Mammary microvascular endothelial cell (primary cell): ENCODE measurements at places on chromosomes 5 and 9. TPM values are rescaled to one million over a fixed set of nuclear protein-coding genes. Genes with fewer than 3 reads are reported as not detected.

Gene OCLN
- 0.53 and 3.3 TPM in 2 replicates for total RNA-seq

Gene ZNF300
- 3.4 and 3.7 TPM in 2 replicates for total RNA-seq

Gene NAIP
- 0.05 and 0.13 TPM in 2 replicates for total RNA-seq

Gene SLC45A2
- total RNA-seq, result not detected in 2 replicates

Gene ARHGEF39
- 3.1 and 3.5 TPM in 2 replicates for total RNA-seq

Gene DPYSL3
- 40.7 and 50.4 TPM in 2 replicates for total RNA-seq

Gene OBP2B
- not detected in 2 replicates for total RNA-seq

Gene BAAT
- not detected in 2 replicates for total RNA-seq

Gene CEP72
- total RNA-seq, result 2.5 and 3.5 TPM in 2 replicates

Gene TTLL11
- total RNA-seq, result 2.7 and 4.7 TPM in 2 replicates

Gene CD72
- total RNA-seq, result not detected in 2 replicates

Gene EQTN
- not detected in 2 replicates for total RNA-seq

Gene HAND1
- total RNA-seq, result not detected in 2 replicates

Gene SCGB3A2
- total RNA-seq, result not detected in 2 replicates

Gene ACOT12
- total RNA-seq, result not detected in 2 replicates

Gene NEUROG1
- total RNA-seq, result not detected in 2 replicates

Gene SCAMP1
- 28.7 and 29.3 TPM in 2 replicates for total RNA-seq
